ENCODE measurements at places on chromosomes 16 and 17.

GRCh38 chr16:28542646-28543045, 3.9 kb upstream of the NUPR1 start:
- no peak for DNase-seq

DNA sequence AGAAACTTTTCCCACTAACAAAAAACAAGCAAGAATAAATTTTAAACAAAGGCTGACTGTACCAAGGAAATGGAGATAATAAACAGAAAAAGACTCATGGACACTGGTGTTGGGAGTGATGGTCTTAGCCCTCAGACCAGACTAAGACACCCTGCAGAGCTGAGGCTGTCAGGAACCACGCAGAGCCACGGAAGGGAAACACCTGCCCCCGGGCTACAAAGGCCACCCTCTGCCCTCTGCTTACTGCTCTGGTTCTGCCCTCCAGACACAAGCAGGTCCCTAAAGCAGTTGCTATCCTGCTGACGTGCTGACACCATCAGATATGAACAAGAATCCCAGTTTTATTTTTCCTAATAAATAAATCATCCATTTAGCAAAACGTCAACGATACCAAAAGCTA, 80.0 kb downstream of the ANKRD11 start:
- no peak for DNase-seq

GRCh38 chr17:2635675-2636074, 42.2 kb downstream of the PAFAH1B1 start:
- DNase-seq = no peak

DNA sequence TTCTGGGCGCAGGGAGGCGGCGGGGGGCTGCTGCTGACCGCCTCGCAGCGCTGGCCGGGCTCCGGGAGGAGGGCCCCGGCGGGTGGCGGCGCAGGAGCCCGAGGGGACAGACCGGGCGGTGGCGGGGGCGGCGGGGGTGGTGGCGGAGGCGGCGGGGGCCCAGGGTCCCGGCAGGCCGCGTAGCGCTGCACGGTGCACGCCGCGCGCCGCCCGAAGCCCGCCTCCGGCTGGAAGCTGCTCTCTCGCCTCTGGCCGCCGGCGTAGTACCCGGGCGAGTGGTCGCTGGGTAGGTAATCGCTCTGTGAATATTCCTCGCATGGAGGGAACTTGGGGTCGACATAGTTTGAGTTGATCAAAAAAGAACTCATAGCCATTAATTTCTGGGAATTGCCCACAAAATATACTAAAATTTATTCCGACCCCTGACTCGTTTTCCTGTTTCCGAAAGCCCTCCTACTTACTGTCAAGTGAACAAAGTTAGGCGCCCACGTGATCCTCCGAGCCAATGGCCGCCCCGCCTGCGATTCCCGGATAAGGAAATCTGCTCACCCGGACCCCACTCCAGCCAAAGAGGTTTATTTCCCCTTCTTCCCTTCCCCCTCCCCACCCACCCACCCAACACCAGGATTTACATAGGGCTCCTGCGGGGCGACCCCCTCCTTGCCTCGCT, at the start of gene HOXB4:
Gene HOXB4 (minus strand): TSS at position 405 of the 670 bp plus-strand sequence. CDS start 31 bp downstream, at position 374.
- DNase-seq = no peak

GRCh38 chr16:1857433-1858097, 14.4 kb downstream of the MEIOB start:
- DNase-seq = no peak
